ENCODE measurements at places on chromosomes 6 and 20.

DNA sequence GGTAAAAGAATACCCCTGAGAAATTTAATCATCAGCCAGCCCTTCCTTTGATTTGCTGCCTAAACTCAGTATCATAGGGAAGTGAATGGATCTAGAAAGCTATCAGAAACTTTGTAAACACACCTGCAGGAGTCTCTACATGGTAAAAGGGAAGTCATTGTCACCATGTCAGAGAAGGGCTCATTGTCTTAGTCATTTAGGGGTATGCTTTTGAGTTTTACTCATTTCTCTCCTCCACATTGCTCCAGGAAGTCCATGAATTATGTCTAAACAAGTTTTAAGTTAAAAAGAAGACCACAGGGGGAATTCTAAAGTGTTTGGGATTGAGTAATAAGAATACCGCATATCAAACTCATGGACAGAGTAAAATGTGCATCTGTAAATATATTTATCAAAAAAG is 2.5 kb downstream of the SLC17A1 start:
- no peak for DNase-seq

GRCh38 chr20:6975311-6975710 is 207.8 kb downstream of the BMP2 start:
- DNase-seq: no peak

DNA sequence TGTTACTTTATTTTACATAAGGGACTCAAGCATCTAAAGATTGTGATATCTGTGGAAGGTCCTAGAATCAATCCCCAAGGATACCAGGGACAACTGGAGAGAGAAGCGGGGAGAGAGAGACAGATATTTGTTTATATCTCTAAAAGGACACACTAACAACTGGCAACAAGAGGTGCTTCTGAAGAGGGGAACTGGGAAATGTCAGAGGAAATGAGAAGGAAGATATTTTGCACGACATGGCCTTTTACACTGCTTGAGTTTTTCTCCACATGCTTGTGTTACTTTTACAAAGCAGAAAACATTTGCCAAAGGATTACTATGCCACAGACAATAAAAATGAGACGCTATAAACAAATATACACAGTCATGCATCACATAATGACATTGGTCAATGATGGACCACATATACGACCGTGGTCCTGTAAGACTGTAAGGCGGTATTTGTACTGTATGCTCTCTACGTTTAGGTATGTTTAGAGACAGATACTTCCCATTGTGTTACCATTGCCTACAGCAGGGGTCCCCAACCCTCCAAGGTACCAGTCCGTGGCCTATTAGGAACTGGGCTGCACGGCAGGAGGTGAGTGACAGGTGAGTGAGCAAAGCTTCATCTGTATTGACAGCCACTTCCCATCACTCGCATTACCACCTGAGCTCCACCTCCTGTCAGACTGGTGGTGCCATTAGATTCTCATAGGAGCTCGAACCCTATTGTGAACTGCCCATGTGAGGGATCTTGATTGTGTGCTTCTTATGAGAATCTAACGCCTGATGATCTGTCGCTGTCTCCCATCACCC is 64.6 kb upstream of the PTPN1 start:
- no peak for DNase-seq

GRCh38 chr20:19531446-19531845 is 226.6 kb upstream of the RIN2 start:
- no peak for DNase-seq

GRCh38 chr20:49697071-49697470 is 16.6 kb downstream of the B4GALT5 start:
- no peak for DNase-seq

GRCh38 chr6:27650620-27651370 is 177.9 kb upstream of the ZNF184 start:
- no peak for DNase-seq

- DNase-seq: no peak
Observed at GRCh38 chr6:159376516-159377158, 207.4 kb downstream of the FNDC1 start.

DNA sequence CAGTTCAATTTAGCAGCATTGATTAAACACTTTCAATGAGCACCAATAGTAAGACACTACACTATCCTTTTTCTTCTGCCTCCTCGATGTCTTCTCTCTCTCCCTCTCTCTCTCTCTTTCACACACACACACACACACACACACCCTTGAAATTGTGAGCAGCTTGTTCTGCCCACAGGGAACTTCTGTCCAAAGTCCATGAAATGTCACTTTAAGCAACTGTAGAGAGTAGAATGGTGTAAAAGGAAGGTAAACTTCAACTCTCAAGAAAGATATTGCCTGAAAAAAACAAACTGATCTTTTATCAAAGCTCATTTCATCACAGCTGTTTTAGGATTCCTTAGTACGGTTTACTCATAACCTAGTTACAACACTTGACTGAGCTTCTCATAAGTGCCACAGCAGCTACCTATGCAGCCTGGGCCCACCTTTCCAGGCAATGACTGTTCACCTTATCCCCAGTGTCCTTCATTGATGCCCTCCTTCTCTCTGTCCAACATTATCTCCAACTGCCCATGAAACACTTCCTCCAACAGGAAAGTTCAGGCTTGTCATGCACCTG is 107.0 kb downstream of the TNFRSF21 start:
- no peak for DNase-seq

DNA sequence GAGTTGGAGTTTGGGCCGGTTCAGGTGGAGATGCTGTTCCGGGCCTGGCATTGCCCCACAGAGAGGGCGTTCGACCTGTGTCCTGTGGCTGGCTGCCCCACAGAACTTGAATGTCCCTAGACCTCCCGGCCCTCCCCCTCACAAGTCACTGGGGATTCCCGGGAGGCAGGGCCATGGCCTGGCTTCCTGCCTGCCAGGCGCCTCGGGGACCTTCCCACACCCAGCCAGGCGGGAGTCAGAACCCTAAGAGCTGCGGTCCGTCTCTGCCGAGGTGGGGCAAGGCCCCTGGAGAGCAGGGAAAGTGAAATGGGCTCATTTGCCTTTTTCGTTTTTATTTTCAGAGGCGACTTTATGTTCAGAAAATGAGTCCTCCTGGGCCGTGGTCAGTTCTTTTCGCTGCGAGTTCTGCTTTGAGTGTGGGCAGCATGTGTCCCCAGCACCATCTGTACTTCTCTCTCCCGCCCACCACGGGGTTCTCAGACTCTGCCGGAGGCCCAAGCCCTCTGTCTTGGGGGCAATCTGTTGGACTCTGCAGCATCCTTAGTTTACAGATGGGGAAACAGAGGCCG is 8.5 kb downstream of the RBM38 start:
- DNase-seq: no peak

- DNase-seq: no peak
Observed at GRCh38 chr6:155090166-155090565, 95.1 kb downstream of the TIAM2 start.

DNA sequence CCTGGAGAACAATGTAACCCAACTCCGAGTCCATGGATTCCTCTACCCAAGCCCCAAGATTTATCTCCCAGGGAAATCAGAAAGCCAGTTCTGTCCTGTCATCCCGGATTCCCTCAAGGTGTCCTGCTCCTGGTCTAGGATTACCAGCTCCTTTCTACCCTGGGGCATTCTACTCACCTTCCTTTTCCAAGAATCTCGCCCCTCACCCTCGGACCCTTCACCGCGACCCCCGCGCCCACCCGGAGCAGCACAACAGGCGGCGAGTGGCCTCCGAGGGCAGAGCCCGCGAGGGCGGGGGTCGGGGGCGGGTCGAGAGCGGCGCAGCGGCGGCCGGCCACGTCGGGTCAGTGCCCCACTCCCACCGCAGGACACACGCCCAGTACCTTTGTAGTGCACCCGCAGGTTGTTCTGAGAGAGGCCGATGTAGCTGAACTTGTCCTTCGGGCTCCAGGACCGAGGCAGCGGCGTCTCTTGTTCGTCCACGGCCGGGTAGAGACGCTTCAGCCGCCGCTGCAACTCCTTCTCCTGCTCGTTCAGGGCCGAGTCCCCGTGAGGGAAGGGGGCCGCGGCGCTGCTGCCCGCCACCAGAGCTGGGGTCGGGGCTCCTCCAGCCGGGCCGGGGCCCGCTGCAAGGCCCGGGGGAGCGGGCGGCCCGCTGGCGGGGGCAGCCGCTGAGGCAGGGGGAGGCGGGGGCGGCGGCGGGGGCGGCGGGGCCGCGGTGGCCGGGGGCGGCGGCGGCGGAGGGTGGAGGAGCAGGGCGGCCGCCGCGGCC is 897 bp downstream of the RANBP9 start:
- no peak for DNase-seq

- no peak for DNase-seq
Observed at GRCh38 chr20:5835871-5836270, 85.7 kb downstream of the SHLD1 start.

DNA sequence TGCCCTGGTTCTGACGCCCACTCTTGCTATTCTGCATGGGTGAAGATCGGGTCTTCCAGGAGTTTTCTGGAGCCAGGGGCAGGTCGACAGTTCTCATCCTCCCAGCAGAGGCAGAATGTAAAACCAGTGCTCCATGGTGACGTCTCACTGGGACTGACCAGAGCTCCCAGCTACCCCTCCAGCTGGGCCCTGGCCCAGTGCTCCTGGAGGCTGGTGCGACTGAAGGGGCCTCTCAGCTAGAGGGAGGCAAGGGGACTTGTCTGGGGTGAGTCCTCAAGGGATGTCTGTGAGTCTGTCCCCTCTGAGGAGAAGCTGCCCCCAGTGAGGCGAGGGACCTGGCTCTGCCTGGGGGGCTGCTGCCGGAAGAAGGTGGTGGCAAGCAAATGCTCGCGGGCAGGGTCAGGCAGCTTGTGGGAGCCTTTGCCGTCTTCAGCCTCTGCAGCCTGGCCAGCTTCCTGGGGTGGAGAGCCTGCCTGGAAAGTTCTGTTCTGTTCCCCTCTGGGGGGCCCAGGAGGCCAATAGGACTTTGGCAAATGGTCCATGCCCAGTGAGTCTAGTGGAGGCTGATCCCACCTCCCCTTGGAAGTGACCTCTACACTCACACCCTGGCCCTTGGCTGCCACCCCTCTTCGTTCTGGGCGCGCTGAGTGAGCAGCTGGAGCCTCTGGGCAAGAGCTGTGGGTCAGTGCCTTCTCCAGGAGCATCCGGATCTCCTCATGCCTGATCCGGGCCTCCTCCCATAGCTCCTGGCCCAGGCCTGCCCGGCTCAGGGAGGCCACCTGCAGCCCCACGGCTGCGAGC is 47.5 kb downstream of the KIAA1755 start:
- DNase-seq: no peak

GRCh38 chr6:105005451-105005850 is 48.5 kb downstream of the LIN28B start:
- DNase-seq: no peak

GRCh38 chr6:85942844-85943243 is 300.2 kb upstream of the SYNCRIP start:
- no peak for DNase-seq

- no peak for DNase-seq
Observed at GRCh38 chr20:16216227-16216913, 356.9 kb downstream of the KIF16B start.

DNA sequence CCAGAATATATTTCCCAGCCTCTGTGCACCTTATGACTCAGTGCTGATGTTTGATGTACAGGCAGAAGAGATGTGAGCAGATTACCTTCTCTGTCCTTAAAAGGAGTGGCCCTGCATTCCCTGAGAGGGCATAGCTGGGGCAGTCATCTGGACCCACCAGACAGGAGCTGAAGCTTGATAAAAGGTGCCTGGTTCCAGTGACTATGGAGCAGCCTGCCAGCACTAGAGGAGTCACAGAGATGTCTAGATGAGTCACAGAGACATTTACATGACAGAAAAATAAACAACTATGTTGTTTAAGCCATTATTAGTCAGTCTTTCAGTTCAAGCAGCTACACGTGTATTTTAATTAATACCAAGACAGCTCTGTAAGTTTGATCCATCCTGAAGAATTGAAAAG is 237.1 kb upstream of the MOCS1 start:
- no peak for DNase-seq

DNA sequence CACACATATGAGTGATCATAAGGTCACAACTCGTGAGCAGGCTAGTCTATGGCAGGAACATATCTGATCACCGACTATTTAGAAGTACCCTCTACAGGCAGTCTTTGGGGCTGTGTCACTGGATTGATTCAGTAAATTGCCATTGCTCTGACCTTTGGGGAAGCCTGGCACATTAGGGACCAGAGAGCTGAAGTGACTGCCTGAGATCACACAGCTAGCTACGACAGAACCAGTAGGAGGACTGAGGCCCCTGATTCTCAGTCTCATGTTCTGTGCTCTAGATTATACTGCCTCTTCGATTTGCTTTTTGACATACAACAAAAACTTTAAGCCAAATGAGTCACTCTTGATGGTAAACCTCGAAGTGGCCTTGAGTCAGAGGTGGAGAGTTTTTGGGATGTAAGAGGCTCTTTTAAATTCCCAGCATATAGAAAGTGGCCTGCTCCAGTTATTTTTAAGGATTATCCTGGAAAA is 247.5 kb upstream of the SUPT3H start:
- peak; percentile 65 for DNase-seq

DNA sequence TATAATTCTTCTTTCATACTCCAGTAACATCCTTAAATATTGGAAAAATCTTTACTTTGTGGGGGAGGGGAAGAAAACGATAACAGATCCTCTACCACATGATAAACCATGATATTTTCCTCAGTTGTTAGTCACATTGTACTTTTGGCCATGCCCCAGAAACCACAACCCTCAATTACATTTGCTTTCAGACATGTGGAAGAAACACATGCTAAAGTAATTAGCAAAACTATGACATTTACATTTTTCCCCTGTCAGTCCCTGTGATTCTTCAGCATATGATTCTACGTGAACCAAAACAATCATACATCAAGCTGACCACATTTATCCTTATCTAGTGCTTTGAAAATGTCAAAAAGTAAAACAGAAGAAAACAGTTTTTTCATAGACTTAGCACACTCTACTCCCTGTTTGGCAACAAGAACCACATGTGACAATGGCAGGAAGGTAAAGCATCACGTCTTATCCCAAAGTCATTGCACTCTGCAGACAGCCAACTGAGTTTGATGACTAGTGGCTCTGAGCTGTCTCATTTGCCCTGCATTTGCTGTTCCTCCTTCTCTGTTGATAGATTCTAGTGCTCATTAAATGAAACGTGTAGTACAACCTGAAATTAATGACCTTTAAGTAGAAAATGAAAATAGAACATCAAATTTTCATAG is 505.8 kb upstream of the MARCKS start:
- peak; percentile 57 for DNase-seq

- peak; percentile 5 for DNase-seq
Observed at GRCh38 chr20:16615199-16615598, 42.0 kb upstream of the KIF16B start.

- DNase-seq: no peak
Observed at GRCh38 chr6:146017672-146018071, 11.2 kb upstream of the GRM1 start.

DNA sequence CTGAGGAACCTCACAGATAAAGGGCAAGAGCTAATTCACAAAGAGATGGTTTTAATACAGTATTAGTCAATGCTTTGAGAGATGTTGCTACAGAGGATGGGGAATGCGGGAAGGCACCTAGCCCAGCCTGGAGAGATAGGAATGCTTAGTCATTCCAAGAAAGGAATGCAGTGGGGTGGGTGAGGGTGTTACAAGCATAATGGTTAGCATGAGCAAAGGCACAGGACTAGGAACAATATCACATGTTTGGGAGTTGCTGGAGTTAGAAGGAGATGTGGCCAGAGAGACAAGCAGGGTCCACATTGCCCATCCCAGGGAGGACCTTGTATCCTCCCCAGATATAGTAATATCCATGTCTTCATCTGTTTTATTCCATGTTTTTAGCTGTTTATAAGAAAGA is 107.0 kb upstream of the OGFRL1 start:
- peak; percentile 80 for DNase-seq
